ENCODE measurements at places on chromosomes 16 and 17. TPM values are rescaled to one million over a fixed set of nuclear protein-coding genes. Genes with fewer than 3 reads are reported as not detected.

Gene TOX3
- not detected for total RNA-seq

Gene CACNG3
- total RNA-seq = not detected

Gene HOXB1
- total RNA-seq = not detected

Gene DHX58
- total RNA-seq = 5.9 TPM

Gene PARN
- total RNA-seq = 21.8 TPM

Gene ST6GALNAC1
- not detected for total RNA-seq

Gene HEATR3
- total RNA-seq = 18.9 TPM

Gene TMEM106A
- total RNA-seq = 1.6 TPM

Gene TUBB3
- total RNA-seq = 447 TPM

Gene OR3A3
- total RNA-seq = not detected

Gene TLCD2
- total RNA-seq = 4.3 TPM
